ENCODE measurements at places on chromosomes 12 and 14.

DNA sequence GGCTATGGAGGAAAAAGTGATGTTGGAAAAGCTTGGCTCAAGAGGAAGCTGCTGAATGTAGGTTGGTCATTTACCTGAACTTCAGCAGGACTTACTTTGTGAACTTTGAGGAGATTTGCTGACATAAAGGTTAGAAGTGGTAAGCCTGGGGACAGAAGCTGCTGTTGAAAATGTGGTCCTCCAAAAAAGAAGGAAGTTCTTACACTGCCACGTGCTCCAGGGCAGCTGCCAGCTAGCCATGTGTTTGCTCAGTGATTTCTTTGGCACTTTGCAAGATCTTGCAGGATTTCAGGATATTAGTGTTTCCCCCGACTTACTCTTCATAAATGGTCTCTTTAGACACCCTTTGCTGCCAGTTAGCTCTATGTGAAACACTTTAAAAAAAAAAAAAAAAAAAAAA is 14.8 kb upstream of the DYRK2 start:
- DNase-seq = no peak

DNA sequence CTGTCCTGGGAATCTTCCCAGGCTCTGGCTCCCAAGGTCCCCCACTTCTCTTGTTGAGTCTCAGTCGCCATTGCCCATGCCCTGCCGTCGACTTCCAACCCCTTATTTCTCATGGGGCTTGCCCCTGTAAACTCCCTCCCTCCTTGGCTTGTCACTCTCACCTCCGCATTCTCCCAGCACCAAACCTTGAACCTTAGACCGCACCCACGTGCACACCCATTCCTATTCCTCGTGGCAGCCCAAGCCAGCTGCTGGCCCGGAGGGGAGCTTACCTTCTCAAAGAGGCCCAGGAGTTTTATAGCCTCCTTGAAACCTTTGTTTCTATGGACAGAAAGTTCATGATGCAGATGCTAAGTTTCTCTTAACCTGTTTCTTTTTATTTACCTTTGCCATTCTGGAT is 4.6 kb downstream of the JDP2 start:
- DNase-seq = no peak

DNA sequence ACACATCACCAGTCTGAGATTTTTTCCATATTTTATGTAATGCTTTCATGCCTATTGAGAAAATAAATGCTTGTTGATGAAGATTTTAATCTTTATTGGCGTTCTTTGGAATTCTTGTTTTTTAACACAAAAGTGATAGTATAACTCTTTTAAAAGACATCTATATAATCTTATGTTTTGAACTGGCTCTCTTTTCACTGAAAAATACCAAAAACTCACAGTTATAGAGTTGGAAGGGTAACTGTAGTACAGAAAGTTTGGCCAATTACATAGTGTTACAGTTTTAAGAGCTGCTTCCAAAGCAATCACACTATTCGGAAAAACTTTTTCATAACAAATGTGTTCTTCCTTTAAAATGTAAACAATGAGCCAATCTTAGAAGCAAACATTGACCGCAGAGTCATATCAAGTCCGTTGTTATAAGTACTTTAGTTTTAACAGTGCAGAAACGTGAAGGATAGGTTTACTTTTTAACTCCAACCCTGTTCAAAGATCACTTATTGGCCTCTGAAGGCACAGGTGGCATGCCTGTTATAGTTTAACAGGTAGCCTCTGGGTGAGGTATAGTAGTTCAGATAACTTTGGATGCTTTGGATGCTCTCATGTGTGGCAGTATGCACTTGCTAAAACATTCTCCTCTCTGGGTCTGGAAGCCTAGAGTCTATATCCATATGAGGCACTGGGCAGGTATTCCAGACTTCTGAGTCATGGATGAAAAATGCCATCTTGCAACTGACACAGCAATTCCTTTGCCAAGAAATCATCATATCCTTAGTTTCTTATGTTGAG is 12.1 kb upstream of the NTN4 start:
- no peak for DNase-seq

- DNase-seq = no peak
Observed at GRCh38 chr14:25197885-25198284, 147.9 kb upstream of the STXBP6 start.

- no peak for DNase-seq
Observed at GRCh38 chr14:98888927-98889835, 382.8 kb downstream of the BCL11B start.

- DNase-seq = no peak
Observed at GRCh38 chr14:20799456-20799891, 3.2 kb downstream of the RNASE1 start.

DNA sequence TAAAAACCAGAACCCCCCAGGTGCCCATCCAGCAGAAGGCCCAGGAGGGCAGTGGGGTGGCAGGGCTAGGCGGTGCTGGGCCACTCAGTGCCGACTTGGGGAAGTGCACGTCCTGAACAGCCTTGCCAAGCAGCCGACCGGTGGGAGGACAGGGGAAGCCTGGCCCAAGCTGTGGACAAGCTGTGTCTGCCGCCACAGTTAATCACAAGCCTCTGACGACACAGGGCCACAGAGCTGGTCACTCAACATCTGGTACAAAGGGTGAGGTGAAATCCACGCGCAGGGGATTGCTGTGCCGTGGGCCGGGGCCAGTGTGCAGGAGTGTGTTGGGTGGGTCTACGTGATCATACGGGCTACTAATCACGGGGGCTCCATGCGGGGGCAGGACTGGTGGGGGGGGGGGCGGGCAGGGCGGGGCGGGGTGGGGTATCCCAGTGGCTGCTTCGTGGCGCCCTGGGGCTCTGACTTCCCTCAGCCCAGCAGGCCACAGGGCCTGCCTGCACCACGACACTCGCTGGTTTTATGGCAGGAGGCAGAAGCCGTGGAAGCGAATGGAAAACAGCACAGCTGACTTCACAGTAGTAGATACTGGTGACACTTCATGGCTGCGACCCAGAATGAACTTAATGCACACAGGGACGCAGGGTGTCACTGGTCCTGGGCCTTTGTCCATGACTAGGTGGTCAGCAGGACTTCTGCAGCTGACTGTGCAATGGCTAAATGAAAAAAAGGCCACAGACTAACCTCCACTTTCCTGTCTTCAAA is 10.2 kb downstream of the AMN start:
- no peak for DNase-seq

DNA sequence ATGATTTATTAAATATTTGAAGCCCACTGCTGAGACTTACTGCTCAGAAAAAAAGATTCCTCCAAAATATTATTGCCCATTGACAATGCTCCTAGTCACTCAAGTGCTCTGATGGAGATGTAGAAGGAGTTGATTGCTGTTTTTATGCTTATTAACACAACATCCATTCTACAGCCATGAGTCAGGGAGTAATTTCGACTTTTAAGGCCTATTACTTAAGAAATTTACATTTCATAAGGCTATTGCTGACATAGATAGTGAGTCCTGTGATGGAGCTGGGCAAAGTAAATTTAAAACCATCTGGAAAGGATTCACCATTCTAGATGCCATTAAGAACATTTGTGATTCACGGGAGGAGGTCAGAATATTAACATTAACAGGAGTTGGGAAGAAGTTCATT is 5.2 kb downstream of the KCNJ8 start:
- no peak for DNase-seq

GRCh38 chr12:98149691-98150210 is 365.6 kb upstream of the TMPO start:
- DNase-seq = no peak

- no peak for DNase-seq
Observed at GRCh38 chr14:90253826-90254225, 2.5 kb upstream of the PSMC1 start.

DNA sequence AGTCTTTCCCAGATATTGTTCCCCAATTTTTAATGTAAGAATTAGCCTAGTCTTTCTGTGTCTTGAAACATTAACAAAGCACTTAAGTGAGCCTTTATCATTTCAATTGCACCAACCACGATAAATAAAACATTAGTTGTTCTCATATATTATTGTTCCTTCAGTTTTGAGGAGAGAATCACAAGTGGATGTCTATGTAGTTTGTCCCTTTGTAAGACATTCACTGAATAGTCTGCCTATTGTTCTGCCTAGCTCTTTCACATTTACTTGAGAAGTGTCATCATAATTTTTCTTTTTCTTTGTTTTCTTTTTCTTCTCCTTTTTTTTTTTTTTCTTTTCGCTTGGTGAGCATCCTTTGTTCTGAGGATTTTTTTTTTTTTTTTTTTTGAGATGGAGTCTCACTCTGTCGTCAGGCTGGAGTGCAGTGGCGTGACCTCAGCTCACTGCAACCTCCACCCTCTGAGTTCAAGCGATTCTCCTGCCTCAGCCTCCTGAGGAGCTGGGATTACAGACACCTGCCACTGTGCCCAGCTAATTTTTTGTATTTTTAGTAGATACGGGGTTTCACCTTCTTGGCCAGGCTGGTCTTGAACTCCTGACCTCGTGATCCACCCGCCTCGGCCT is 129.7 kb downstream of the SYT1 start:
- DNase-seq = no peak

GRCh38 chr12:122610911-122611310 is 83.9 kb downstream of the KNTC1 start:
- no peak for DNase-seq

DNA sequence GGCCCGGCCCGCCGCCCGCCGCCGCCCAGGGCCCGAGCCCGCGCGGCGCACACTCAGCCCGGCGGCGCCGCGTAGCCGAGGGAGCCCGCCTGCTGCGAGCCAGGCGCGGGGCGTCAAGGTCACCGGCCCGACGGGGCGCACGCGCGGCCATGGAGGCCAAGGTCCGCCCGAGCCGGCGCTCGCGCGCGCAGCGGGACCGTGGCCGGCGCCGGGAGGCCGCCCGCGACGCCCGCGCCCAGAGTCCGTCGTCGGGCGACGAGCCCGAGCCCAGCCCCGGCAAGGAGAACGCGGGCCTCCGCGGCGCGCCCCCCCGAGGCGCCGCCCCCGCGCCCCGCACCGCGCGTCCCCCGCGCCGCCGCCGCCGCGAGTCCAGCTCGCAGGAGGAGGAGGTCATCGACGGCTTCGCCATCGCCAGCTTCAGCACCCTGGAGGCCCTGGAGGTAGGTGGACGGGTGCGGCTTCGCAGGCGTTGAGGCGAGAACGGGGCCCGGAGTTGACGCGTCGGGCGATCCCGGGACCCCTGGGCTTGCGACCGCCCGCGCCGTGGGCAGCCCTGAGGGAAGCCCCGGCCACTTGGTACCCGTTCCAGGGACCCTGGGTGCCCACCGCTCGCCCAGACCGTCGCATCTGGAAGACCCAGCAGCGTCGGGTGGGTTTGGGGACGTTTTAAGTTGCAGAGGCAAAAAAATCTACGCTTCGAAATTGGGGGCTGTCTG is 629 bp downstream of the FBRSL1 start:
- no peak for DNase-seq

DNA sequence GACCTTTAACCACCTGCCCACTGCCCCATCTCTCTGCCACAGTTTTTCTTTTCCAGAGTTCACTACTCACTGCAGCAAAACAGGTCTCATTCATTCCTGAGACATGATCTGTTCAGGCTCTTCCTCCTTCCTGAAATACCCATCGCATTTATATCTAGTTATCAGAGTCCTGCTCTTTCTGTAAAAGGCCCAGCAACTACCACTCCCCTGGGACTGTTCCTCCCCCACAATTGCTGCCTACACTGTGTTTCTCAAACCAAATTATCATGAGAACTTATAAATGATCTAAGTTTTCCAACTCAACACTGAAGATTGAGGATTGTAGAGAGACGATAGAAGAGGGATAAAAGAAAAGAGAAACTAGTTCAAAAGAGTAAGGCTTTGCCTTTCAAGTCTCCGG is 40.8 kb upstream of the EPS8 start:
- no peak for DNase-seq

GRCh38 chr14:93295541-93296220 is 37.2 kb downstream of the BTBD7 start:
- DNase-seq = no peak

GRCh38 chr12:19945559-19946435 is 422.5 kb upstream of the PDE3A start:
- DNase-seq = no peak

DNA sequence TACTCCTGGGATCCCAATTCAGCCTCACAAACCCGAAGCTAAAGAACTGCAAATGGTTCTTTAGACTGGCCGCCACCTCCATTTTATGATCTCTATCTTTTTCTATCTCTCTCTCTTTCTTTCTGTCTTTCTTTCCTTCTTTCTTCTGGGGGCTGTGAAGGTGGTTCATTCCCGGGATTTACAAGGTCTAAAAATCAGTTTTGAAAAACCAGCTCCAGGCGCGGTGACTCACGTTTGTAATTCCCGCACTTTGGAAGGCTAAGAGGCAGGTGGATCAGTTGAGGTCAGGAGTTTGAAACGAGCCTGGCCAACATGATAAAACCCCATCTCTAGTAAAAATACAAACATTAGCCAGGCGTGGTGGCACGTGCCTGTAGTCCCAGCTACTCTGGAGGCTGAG is 67.2 kb upstream of the VASH1 start:
- DNase-seq = no peak

DNA sequence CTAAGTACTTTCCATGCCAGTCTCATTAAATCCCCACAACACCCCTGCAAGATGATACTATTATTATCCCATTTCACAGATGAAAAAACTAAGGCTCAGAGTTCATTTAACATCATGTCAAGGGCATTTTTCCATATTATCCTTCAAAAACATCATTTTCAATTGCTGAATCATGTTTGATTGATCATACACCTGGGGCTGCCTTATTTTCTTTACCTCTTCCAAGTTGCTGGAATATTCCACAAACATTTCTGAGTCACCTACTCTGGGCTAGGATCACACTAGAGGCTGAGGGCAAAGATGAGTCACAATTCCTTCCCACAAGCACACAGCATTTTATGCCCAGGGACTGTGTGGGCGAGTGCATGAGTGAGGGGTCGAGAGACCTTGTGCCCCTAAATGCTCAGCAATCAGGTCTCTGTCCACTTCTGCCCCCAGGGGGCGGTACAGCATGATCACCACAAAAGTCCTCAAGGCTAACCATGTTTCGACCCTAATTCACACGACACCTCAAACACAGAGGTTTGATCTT is 14.1 kb upstream of the TMEM119 start:
- DNase-seq = no peak

- no peak for DNase-seq
Observed at GRCh38 chr12:115946092-115946491, 331.4 kb downstream of the MED13L start.

- no peak for DNase-seq
Observed at GRCh38 chr14:55912344-55912743, 205.9 kb upstream of the PELI2 start.

DNA sequence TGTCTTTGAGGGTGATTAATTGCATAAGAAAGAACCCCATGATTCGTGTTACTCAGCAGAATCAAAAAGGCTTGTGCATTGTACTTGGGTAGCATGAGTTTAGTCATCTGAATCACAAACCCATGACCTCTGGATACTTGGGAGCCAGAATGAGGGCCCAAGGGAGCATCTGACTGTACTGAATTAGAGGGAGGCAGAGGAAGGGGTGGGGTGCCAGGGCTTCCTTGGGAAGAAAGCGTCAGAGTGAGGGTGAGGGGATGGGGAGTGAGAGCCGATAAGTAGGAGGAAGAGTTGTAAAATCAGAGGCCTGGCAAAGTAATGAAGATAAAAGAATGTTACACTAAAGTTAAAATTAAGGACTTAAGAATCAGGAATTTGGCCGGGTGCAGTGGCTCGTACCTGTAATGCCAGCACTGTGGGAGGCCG is 29.8 kb downstream of the GPRC5D start:
- DNase-seq = no peak
